Peyer's patch (tissue), 4 donors: ENCODE measurements at places on chromosomes 3 and 15. TPM values are rescaled to one million over a fixed set of nuclear protein-coding genes. Genes with fewer than 3 reads are reported as not detected.

CCDC39 gene
- total RNA-seq: not detected

ROBO2 gene
- total RNA-seq: 1.1 TPM

SLC22A13 gene
- total RNA-seq: not detected

HIGD1A gene
- 278 TPM for total RNA-seq

TRH gene
- total RNA-seq: not detected

CHRNB4 gene
- not detected for total RNA-seq

DCLK3 gene
- not detected for total RNA-seq

POPDC2 gene
- total RNA-seq: 6.7 TPM

IL17RE gene
- total RNA-seq: 11.6 TPM

GP5 gene
- not detected for total RNA-seq

GRCh38 chr3:193590088-193590856 lies 2.7 kb upstream of the OPA1 start:
- no peak for DNase-seq
- no peaks in the 10 kb centered on the region for H3K27me3 ChIP-seq
- H3K4me1 ChIP-seq: peaks cover 14% of the 10 kb centered on the region
- no peak overlapping the region for H3K27ac ChIP-seq
- no peak overlapping the region for H3K4me3 ChIP-seq

DNA sequence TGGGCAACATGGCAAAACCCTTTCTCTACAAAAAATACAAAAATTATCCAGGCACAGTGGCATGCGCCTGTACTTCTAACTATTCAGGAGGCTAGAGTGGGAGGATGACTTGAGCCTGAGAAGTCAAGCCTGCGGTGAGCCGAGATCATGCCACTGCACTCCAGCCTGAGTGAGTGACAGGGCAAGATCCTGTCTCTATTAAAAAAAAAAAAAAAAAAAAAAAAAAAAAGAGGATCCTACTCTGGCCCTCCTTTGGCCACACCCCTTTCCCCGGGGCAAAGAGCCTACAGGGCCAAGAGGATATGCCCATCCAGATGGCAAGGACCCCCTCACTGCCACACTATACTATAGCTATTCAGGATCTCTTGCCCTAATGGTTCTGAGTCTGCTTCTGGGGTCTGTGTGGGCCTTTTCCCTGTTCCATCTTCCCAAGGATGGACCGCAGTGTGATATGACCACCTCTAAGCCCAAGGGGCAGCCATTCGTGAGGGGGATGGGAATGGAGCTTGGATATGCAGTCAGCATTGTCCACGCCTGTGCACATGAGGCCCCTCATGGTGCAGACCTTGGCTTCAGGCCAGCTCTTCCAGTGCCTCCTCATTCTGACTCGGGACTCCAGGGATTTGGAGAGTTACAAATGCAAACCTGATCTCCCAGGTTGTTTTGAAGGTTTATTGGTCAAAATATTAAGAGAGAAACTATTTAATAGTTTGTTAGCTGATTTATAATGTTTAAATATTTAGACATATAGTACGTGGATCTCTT lies 7.3 kb downstream of the TYRO3 start:
- H3K27me3 ChIP-seq: no peaks in the 10 kb centered on the region
- H3K4me3 ChIP-seq: no peak overlapping the region
- no peaks in the 10 kb centered on the region for H3K36me3 ChIP-seq
- H3K27ac ChIP-seq: no peak overlapping the region
- H3K4me1 ChIP-seq: no peaks in the 10 kb centered on the region
- no peak for DNase-seq

DNA sequence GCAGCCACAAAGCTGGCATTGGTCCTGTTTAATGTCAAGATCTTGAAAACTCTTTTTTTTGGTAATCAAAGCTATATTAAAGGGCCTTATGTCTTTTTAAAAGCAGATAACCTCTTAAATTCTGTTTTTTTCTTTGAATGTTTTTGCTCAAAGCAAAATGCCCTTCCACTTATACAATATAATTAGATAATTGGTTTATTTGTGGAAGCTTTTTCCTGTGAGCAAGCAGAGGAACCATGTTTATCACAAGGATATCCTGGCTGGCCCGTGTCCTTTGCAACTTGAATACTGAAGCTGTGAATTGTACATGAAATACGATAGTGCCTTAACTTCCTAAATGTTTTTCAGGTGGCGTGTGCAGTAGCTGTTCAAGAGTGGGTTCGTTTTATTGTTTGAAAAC lies 2.6 kb downstream of the ST3GAL6 start:
- no peak overlapping the region for H3K27ac ChIP-seq
- no peaks in the 10 kb centered on the region for H3K4me1 ChIP-seq
- H3K36me3 ChIP-seq: no peaks in the 10 kb centered on the region
- no peaks in the 10 kb centered on the region for H3K27me3 ChIP-seq

- no peaks in the 10 kb centered on the region for H3K4me1 ChIP-seq
- H3K27ac ChIP-seq: no peak overlapping the region
- no peak overlapping the region for H3K4me3 ChIP-seq
- H3K27me3 ChIP-seq: no peaks in the 10 kb centered on the region
These were observed 153.2 kb upstream of the GPR149 start for GRCh38 chr3:154583086-154583634.

- no peaks in the 10 kb centered on the region for H3K4me1 ChIP-seq
- H3K27ac ChIP-seq: no peak overlapping the region
- no peak overlapping the region for H3K4me3 ChIP-seq
- H3K36me3 ChIP-seq: no peaks in the 10 kb centered on the region
- no peak for DNase-seq
These were observed 32.4 kb downstream of the MYL3 start for GRCh38 chr3:46830801-46831200.

- peak overlapping the region; percentile 71 for H3K4me3 ChIP-seq
- no peaks in the 10 kb centered on the region for H3K27me3 ChIP-seq
- H3K36me3 ChIP-seq: no peaks in the 10 kb centered on the region
- peaks cover 4% of the 10 kb centered on the region for H3K4me1 ChIP-seq
- DNase-seq: no peak
These were observed 842 bp upstream of the U2SURP start for GRCh38 chr3:143000528-143000927.

GRCh38 chr3:36843065-36844051 lies 79.0 kb upstream of the DCLK3 start:
- H3K4me3 ChIP-seq: no peak overlapping the region
- H3K4me1 ChIP-seq: no peaks in the 10 kb centered on the region
- H3K36me3 ChIP-seq: peaks cover 81% of the 10 kb centered on the region
- no peaks in the 10 kb centered on the region for H3K27me3 ChIP-seq
- H3K27ac ChIP-seq: no peak overlapping the region

- H3K4me1 ChIP-seq: no peaks in the 10 kb centered on the region
- no peaks in the 10 kb centered on the region for H3K27me3 ChIP-seq
- no peak overlapping the region for H3K4me3 ChIP-seq
- no peaks in the 10 kb centered on the region for H3K36me3 ChIP-seq
These were observed 185.1 kb upstream of the GALNT15 start for GRCh38 chr3:15989419-15989818.

GRCh38 chr3:36514171-36514570 lies 133.9 kb downstream of the STAC start:
- no peaks in the 10 kb centered on the region for H3K27me3 ChIP-seq
- no peak overlapping the region for H3K4me3 ChIP-seq
- DNase-seq: no peak

DNA sequence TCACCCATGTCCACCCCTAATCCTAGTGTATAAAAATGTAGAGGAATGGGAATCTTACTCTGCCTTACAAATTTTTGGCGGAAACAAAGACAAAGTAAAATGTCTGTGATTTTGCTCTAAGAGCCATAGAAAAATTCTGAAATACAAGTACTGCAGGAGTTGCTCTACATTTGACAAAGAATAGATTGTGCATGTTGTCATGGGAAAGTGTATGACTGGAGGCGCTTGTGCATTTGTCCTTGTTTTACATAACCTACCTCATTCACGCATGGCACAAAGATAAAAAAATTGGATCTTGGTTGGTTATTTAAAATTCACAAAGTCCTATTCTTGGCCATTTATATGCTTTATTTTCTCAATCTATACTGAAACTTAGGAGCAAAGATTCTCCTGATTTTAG lies 2.0 kb upstream of the TUSC7 start:
- no peak for DNase-seq
- H3K4me3 ChIP-seq: no peak overlapping the region
- H3K27me3 ChIP-seq: no peaks in the 10 kb centered on the region
- H3K36me3 ChIP-seq: no peaks in the 10 kb centered on the region
- no peak overlapping the region for H3K27ac ChIP-seq

DNA sequence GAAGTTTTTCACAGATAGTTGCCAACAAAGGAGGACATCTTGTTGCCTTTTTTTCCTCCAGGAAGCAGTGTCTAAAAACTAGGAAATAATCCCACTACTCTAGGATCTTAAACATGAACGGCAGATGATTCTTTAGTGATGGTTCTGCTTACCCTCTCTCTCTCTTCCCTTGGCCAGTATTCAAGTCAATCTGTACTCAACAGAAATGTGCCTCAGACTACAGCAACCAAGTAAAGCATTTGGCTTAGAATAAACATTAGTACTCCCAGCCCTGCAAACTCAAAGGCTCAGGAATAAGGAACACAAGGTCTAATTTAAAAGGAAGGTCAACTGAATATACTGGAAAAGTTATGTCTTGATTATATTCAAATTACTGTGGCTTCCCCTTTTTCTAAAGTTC lies 8.7 kb downstream of the NPTN start:
- H3K4me1 ChIP-seq: peaks cover 59% of the 10 kb centered on the region
- H3K36me3 ChIP-seq: no peaks in the 10 kb centered on the region
- H3K27ac ChIP-seq: no peak overlapping the region
- no peak for DNase-seq

- no peaks in the 10 kb centered on the region for H3K27me3 ChIP-seq
- DNase-seq: no peak
- no peak overlapping the region for H3K27ac ChIP-seq
- no peaks in the 10 kb centered on the region for H3K4me1 ChIP-seq
- H3K4me3 ChIP-seq: no peak overlapping the region
- H3K36me3 ChIP-seq: no peaks in the 10 kb centered on the region
These were observed 153.8 kb upstream of the AZI2 start for GRCh38 chr3:28502397-28502937.

DNA sequence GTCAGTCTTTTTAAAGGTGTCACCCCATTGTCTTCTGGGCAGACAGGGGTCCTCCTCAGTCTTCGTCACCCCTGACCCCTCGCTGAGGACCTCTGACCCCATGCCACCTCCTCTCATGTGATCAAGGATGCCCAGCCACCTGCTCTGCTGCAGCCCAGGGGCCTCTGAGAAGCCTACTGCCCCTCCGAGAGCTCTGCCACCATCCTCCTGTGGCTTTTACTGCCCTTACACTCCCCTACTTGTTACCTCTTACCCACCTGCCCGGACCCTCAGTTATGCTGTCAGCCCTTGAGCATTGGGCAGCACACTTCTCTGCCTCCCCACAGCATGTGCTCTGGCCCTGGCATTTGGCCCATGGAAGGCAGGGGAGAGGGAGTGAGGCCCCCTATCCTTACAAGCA lies 123.2 kb downstream of the LRRK1 start:
- no peak overlapping the region for H3K4me3 ChIP-seq
- H3K27ac ChIP-seq: no peak overlapping the region
- H3K4me1 ChIP-seq: no peaks in the 10 kb centered on the region
- no peaks in the 10 kb centered on the region for H3K27me3 ChIP-seq
- H3K36me3 ChIP-seq: peaks cover 30% of the 10 kb centered on the region

GRCh38 chr3:107956991-107957900 lies 133.6 kb downstream of the CD47 start:
- no peak for DNase-seq
- no peaks in the 10 kb centered on the region for H3K36me3 ChIP-seq
- no peak overlapping the region for H3K4me3 ChIP-seq
- no peaks in the 10 kb centered on the region for H3K27me3 ChIP-seq
- H3K4me1 ChIP-seq: no peaks in the 10 kb centered on the region

- H3K4me1 ChIP-seq: no peaks in the 10 kb centered on the region
- H3K4me3 ChIP-seq: no peak overlapping the region
- no peaks in the 10 kb centered on the region for H3K36me3 ChIP-seq
- no peak overlapping the region for H3K27ac ChIP-seq
- DNase-seq: no peak
These were observed 49.7 kb upstream of the DPH6 start for GRCh38 chr15:35595656-35596055.

DNA sequence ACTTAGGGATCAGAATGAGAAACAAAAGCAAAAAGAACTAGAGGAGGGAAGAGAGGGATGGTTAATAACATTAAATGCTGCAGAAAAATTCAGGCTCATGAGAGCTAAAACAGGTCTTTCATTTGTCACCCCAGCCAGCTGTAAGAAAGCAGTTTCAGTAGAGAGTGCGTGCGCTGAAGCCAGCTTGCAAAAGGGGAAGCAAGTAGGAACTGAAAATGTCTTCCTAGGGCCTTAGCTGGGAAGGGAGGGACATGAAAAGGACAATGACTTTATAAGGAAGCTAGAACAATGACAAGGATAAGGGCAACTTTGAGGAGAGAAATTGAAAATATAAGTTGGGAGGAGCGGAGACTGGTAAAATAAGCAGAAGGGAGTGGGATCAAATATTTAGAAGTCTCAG lies 3.1 kb downstream of the CIAO2A start:
- no peak overlapping the region for H3K27ac ChIP-seq
- no peaks in the 10 kb centered on the region for H3K27me3 ChIP-seq
- no peaks in the 10 kb centered on the region for H3K36me3 ChIP-seq
- DNase-seq: no peak

DNA sequence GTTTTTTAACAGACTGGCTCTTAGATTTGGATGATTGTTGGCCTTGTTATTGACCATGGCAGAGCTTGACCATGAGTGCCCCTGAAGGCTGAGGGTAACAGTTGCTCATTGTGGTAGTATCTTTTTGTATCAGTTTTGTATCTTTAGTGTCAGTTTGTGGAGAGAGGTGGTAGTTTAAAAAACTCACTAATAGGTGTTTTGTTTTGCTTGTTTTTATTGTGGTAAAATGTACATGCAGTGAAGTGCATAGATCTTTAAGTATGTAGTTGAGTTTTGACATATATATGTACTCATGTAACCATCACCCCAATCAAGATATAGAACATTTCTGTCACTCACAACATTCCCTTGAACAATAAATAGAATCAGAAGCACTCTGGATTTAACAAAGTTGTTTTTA lies 9.8 kb downstream of the GMPS start:
- no peaks in the 10 kb centered on the region for H3K4me1 ChIP-seq
- H3K27me3 ChIP-seq: no peaks in the 10 kb centered on the region
- no peak overlapping the region for H3K27ac ChIP-seq
- no peak for DNase-seq
- H3K4me3 ChIP-seq: no peak overlapping the region

DNA sequence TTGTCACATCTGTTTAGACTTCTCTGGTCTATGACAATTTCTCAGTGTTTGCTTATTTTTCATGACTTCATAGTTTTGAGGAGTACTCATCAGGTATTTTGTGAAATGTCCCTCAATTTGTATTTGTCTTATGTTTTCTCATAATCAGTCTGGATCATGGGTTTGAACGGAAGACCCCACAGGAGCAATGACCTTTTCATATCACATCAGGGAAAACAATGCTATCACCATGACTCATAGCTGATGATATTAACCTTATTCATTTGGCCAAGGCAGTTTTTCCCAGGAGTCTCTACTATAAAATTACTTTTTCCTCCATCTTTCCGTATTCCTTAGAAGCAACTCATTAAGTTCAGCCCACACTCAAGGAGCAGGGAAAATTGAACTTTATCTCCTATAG lies 32.7 kb downstream of the AADACL2 start:
- no peak for DNase-seq
- H3K27ac ChIP-seq: no peak overlapping the region
- no peaks in the 10 kb centered on the region for H3K27me3 ChIP-seq
- H3K36me3 ChIP-seq: no peaks in the 10 kb centered on the region
